ENCODE measurements at places on chromosomes 12 and 14.

DNA sequence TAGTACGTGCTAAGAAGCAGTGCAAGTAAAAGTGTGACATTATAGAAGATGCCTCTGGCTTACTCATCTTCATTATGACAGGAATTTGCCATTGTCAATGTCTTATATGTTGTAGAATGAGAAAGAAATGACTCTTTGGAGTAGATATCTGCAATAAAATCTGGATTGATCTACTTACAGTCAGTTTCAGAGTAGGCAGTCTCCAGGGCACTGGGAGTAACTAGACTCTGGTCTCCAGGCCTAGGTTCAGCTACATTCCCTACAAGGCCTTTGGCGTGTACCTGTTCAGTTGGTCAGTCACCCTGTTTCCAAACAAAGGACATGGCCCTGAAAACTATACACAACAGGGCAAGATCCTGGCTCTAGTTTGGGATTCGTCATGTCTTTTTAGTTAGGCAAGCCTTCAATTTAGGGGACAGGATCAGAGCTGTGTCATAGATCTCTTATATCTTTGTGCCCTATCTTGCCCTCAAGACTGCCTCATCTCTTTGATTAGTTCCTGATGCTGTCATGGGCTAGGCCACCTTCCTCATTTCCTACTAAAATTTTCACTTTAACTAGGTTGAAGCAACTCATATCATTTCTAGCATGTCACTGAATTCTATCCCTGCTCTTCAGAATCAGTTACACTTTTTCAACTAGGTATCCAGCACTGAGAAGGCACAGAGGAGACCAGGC is 410.0 kb downstream of the RAD51B start:
- DNase-seq: no peak

DNA sequence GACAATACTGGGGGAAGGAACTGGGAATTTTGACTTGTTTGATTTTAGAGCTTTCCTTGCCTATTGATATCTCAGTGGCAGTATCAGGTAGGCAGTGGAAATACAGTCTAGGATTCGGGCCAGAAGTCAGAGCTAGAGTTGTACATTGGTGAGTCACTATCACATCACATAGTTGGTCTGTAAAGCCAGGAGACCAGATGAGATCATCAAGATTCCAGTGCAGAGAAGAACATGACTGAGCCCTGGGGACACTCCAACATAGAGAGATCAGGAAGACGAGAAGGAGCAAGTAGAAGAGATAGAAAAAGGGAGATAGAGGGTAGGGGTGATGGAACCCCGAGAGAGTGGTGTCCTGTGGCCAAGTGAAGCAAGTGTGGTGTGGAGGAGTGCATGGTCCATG is 46.6 kb upstream of the NR1H4 start:
- DNase-seq: no peak

- DNase-seq: no peak
Observed at GRCh38 chr14:68399971-68400370, 392.9 kb downstream of the ZFP36L1 start.

GRCh38 chr14:78983126-78983525 is 813.0 kb downstream of the NRXN3 start:
- DNase-seq: no peak

DNA sequence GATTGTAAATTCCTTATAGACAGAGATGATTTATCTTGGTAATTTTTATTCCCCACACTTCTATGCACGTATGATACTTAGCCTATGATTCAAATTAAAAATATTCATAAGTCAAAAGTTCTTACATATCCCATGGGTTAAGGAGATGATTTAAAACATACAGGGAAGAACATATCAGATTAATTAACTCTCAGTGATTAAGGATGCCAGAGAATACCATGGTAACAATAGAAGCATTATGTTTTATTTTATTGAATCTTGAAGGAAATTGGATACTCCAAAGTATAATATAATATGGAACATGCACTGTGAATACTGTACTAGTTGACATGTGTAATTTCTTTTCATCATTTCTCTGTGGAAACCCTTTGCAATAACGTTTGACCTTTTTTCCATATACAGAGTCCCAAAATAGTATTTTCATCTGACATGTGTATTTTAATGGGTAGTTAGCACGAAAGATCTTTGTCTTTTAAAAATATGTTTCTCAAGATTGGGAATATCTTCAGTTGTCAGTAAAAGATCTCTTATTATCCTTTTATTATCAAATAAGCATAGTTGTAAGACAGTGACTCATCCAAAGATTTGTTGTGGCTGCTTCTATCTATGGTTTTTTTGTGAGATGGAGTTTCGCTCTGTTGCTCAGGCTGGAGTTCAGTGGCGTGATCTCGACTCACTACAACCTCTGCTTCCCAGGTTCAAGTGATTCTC is 166.7 kb downstream of the RAD51B start:
- no peak for DNase-seq

DNA sequence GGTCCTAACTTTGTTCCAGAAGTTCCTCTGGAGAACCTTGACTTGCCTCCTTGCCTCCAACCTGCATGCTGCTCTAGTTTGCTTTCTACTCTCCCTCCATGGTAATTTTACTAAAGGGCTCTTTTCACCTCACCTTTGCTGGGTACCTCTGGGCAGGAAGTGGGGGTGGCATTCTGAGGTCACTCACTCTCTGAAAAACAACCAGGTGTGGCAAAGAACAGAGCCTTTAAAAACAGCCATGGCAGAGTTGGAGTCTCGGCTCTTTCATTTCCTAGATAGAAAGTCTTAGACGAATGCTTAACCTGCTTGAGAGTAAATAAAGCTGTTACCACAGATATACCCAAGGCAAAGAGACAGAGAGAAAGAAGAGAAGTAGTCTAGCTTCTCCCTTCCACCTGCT is 827.9 kb downstream of the BCL11B start:
- DNase-seq: peak; percentile 87

GRCh38 chr14:25041484-25041883 is 8.5 kb downstream of the STXBP6 start:
- DNase-seq: no peak

DNA sequence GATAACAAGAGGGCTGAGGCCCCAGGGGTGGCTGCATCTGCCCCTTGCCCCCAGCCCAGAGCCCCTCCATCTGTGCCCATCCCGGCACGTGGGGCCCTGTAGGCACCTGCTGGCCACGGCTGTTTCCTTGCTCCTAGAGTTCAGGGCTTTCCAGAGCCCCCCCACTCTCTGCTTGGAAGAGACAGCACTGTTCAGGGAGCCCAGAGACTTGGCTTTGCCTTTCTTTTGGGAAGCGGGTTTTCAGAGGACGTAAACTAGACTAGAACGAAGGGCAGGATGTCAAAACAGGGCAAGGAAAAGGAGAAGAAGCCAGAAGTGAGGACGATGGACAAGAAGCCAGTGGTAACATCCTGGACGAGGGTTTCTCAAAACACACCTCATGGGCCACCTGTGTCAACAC is 163.3 kb upstream of the LHX5 start:
- DNase-seq: no peak

- no peak for DNase-seq
Observed at GRCh38 chr14:91255026-91255695, 10.7 kb upstream of the GPR68 start.

- no peak for DNase-seq
Observed at GRCh38 chr12:33614630-33615029, 175.0 kb upstream of the SYT10 start.

DNA sequence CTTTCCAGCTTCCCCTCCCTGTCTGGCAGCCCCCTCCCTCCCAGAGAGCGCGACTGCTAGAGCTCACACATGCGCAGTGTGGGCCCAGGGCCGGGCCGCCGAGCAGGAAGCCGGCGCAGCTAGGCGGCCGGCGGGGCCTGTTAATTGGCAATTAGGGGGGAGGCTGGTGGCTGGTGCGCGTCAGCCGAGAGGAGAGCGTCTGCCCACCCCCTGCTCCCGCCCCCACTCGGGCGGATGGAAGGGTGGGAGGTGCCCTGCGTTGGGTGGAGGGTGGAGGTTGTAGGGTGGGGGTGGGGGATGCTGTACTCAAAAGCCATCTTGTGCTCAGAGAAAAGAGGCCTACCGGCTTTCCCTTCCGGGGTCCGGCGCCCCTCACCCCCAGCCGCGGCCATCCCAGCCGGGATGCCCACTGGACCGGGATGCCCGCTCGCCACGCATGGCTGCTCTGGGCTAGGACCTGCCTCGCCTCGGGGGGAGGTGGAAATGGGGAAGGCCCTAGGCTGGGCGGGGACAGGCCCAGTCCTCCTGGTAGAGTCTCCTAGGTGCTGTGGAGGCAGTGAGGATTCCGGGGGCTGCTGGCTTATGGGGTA is 9.2 kb downstream of the HOXC8 start:
- DNase-seq: peak; percentile 52

- DNase-seq: no peak
Observed at GRCh38 chr14:45144658-45145057, 8.9 kb downstream of the FANCM start.

GRCh38 chr14:103638594-103638993 is 9.6 kb downstream of the KLC1 start:
- no peak for DNase-seq

- DNase-seq: no peak
Observed at GRCh38 chr12:31362759-31363415, 36.9 kb upstream of the SINHCAF start.

- DNase-seq: no peak
Observed at GRCh38 chr14:76881348-76881747, 55.1 kb downstream of the LRRC74A start.

- DNase-seq: no peak
Observed at GRCh38 chr14:77017666-77018065, 10.8 kb downstream of the IRF2BPL start.

- no peak for DNase-seq
Observed at GRCh38 chr12:119008691-119009221, 27.4 kb downstream of the SRRM4 start.

DNA sequence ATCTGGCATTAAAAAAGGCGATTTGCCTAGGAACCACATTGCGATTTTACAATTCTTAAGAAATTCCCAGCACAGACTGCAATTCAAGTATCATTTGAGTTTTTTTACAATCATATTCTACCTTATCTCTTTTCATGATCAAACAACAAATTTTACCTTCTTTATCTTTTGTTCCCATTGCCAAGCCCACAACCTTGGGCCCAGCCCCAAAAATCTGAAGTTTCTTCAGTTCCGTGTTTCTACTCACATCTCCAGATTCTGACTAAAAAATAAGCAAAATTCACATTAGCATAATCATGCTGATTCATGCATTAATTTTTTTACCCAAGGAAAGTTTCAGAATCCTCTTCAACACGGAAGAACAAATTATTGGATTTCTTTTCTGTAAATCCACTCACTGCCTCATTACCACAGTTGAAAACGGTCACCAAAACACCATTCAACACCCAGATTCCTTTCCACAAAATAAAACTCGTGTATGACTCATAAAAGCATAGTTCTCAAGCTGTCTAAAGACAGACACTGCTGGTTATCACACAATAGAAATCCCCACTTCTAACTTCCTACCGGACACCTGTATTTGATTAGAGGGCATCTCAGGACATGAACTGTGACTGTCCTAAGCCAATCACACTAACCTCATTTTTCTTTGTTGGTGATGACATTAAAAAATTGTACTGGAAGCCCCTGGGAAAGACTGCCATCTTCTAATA is 32.7 kb downstream of the KDM5A start:
- DNase-seq: no peak

GRCh38 chr14:70156592-70156991 is 32.2 kb downstream of the SLC8A3 start:
- DNase-seq: no peak

DNA sequence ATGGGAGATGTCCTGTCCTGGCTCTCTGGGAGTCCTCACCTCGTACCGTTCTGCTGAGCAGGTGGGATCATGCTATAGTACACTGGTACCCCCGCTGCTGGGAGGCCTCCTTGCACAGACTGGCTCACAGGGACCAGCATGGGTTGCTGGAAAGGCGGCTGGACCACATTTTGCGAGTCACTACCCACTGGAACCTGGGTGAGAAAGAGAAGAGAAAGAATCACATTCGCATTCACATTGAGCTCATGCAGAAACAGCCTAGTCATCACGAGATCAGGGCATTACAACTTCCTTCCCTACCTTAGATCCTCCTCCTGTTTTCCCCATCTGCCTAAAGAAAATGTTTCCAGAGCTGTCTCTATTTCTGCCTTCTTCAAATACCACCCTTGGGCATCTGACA is 17.3 kb upstream of the STAC3 start:
- DNase-seq: no peak

DNA sequence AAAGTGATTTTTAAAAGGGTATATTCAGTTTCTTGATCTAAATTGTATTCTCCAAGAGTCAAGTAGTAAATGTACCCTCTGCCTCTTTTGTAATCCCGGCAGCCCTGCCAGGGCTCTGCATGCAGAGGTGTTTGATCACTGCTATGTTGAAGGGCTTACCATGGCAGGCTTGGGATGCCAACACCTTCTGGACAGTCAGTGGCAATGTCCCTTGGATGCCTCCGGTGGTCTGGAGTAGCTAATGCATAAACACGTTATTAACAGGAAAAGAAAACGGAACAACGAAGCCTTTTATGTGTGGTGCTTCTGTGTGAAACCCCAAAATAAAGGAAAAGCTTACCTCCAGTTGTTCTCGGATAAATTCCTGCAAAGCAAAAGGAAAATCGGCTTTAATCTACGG is 19.9 kb downstream of the EIF2B2 start:
- DNase-seq: no peak
